ENCODE measurements at places on chromosomes 6 and 20.

DNA sequence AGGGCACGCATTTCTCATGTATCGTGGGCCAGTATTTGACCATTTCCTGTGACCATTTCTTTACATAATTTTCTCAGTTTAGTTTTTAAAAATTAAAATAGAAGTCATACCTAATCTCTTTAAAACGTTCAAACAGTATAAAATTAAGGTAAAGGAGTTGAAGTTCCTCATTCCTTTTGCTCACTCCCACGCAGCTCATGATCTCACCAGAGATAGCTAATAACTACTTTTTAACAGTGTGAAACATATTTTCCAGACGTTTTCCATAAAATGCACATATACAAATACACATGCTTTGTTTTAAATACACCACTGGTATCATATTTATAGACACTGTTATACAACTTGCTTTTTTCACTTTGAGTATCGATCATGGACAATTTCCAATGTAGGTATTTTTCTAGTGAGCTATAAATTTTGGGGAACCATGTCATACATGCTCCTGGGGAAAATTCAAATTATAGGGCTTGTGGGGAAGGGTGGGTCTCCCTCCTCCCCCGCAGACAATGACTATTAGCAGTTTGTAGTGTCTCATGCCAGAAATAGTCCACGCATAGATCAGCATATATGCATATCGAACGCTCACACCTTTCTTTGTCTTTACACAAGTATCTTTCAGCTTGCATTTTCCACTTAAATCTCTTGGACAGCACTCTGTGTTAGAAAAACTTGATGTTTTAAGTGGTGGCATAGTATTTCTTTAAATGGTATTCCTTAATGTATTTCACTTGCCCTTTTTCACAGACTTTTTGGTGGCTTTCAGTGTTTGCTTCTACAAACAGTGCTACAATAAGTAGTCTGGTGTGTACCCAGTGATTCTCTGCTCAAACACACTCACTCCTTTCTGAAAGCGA, 145.5 kb upstream of the ZNF217 start:
- peak; percentile 25 for DNase-seq

DNA sequence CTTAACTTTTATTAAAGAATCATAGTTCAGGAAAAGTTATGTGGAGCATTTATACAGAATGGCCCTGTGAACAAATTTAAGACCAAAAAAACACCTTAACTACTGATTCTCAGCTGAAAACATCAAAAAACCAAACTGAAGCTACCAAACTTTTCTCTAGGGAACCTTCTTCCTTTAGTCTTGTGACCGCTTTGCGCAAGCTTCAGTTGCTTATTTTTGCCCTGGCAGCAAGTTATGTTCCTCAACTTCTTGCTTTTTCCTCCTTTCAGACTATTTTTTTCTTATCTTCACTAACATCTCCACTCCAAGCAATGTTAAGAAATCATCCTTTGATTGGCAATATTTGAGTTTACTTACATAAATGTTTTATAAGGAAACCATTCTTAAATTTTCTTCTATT, 100.1 kb downstream of the MYB start:
- DNase-seq, result no peak

DNA sequence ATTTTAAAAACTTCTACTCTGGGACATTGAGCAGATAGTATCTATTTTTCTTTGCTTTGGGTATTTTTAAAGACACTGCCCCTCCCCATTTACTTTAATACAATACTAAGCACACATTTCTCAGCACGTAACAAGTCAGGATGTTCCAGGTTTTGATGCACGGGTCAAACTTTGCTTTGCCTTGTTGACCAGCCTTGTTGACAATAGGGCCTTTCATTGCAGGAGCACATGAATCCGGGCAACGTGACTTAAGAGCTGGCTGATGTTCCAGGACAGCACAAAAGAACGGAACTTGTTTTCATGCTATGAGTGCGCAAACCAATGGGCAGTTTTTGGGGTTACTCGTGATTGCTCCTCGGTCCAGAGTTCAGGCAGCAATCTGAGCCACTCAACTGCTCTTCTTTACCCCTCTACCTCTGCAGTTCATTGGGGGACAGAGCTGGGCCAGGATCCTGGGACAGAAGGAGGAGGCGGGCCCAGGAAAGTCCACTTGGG, 78.6 kb upstream of the SLC22A16 start:
- no peak for DNase-seq

GRCh38 chr20:45607810-45608209, 21.7 kb upstream of the WFDC10A start:
- no peak for DNase-seq

- DNase-seq, result no peak
Observed at GRCh38 chr6:157944983-157945931, 36.4 kb upstream of the SYNJ2 start.

DNA sequence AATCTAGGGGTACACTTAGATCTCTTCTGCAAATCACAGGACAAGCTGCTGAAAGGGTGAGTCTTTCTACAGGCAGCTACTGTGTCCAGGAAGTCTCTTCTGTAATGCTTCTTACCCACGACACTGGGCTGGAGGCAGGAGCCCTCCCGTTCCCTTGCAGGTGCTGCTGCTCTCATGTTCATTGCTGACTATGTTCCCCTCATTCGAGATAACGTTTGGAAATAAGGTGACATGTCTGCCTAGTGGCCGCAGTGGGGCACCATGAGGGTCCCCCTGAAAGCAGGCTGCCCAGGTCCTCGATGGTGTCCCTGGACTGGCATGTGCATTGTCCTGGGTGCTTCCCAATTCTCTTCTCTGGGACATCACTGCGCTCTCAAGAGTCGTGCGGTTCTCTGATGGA, 74.7 kb downstream of the SYNJ2 start:
- no peak for DNase-seq

DNA sequence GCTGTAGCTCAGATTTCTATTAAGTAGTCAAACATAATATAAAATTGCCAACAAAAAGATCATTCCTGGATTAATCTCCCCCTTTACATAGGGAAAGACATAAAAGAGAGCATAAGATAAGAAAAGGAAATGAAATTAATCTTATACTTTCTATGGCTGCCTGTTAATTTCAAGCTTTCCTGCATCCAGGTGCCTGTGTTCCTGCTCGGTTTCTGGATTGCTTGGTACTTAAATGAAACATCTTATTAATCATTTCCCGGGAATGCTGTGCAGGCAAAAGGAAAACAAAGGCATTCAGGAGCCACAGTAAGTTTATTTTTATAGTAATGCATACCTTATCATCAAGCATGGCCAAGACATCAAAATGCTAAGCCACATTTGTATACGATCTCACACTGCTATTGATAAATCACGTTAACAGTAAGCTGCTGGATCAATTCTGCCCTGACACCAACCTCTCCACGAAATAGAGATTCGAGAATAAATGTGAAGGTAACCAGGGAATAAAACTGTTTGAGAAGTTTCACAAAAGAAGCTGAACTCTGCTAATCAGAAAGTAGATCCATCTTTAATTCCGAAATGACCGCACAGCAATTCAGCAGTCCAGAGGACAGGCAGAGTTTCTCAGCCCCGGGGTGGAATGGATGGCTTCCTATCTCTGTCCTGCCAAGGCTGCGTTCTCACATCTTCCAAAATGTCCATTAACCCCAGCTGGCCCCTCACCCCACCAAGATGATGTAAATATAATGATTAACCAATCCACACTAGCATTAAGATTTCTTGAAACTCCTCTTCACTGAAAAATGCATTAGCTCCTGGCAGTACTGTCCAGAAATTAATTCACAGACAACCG, 32.6 kb upstream of the APCDD1L start:
- DNase-seq, result no peak
